ENCODE measurements at places on chromosomes 2 and 18. TPM values are rescaled to one million over a fixed set of nuclear protein-coding genes. Genes with fewer than 3 reads are reported as not detected.
A peak's percentile ranks its signal among the peaks of the same experiment; 100 is the strongest.

SLC39A10 gene
- polyA plus RNA-seq, result 21.6 TPM

SNORC gene
- polyA plus RNA-seq, result 1.9 TPM

TSGA10 gene
- 2.7 TPM for polyA plus RNA-seq

TTN gene
- polyA plus RNA-seq, result 337 TPM

SPHKAP gene
- polyA plus RNA-seq, result 41.8 TPM

INO80B gene
- 23.7 TPM for polyA plus RNA-seq

CDC42EP3 gene
- 40.1 TPM for polyA plus RNA-seq

ICOS gene
- not detected for polyA plus RNA-seq

SULT1C4 gene
- 17.3 TPM for polyA plus RNA-seq

APCDD1 gene
- 11.1 TPM for polyA plus RNA-seq

SNTG2 gene
- polyA plus RNA-seq, result not detected

SP110 gene
- polyA plus RNA-seq, result 16.3 TPM

PROC gene
- polyA plus RNA-seq, result 0.93 TPM

KIF5C gene
- polyA plus RNA-seq, result 0.96 TPM

DNA sequence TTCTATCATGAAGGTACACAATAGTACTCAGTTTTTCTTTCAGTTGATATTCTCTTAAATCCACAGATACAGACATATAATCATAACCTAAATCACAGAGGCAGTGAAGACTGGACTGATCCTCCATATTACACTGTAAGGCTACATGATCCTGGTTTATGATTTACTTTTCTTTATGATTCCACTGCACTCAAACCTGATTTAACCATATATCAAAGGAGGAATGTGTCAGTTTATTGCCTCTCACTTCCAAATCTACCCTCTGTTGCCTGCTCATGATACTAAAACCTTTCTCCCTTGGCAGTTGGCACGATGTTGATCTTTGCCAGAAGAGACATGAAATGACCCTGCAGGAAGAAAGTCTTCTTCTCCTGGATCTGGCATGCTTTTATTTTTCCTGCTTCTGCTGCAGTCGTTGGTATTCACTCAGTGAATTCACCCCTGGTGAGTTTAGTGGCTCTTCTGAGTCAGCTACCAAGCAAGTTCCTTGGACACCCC is 426.4 kb downstream of the MBD2 start:
- no peak for DNase-seq

DNA sequence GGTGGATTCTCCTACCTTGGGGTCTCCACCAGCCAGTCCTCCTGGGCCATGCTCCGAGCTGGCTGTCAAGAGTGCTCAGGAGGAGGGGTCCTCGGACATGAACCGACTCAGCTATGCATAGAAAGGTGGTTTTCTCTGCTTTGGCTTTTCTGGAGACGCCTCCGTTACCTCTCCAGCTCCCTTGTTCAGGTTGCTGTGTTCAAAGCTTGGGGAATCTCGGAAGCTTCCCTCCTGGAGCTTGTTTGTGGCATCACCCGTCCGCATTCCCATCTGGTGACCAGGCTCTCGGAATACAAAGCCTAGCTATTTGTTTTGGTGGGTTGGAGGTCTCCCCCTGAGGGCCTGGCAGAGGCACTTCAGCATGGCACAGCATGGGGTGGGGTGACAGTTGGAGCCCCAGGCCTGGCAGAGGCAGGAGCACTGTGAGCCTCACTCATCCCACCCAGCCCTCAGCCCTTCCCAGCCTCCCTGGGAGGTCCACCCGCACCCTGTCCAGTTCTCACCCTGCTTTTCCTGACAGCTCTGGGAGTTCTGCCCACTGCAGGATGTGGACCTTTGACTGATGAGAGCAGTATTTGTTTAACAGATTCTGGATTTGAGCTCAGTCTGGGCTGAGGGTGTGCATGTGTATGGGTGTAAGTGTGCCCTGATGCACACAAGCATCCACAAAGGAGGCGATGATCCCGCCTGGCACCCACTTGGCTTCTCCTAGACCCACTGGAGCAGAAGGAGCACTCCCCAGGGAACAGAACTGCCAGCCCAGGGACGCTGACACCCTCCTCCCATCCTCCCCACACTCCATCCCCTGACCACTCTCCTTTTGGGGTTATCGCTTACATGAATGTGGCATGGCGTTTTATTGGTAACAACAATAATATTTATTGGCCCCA is 107.3 kb upstream of the HS6ST1 start:
- DNase-seq, result no peak

- DNase-seq, result no peak
These were observed 118.0 kb downstream of the MREG start for GRCh38 chr2:215895330-215895729.

DNA sequence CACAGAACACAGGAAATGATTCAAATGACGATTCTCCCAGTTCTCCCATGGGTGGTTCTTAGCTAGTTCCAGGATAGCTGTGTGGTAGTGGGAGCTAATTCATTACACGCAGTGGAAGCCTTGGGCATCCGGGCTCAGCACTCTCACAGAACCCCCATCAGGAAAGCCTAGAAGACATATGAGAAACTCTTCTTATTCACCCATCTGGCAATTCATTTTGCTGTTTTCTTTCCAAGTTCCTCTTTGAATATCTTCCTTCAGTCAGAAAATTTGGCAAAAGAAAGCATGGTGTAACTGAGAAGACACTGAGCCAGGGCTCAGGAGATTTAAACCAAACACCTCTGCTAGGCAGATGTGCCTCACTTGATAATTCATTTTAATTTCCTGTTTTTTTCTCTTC is 85.2 kb upstream of the FN1 start:
- peak; percentile 33 for DNase-seq

DNA sequence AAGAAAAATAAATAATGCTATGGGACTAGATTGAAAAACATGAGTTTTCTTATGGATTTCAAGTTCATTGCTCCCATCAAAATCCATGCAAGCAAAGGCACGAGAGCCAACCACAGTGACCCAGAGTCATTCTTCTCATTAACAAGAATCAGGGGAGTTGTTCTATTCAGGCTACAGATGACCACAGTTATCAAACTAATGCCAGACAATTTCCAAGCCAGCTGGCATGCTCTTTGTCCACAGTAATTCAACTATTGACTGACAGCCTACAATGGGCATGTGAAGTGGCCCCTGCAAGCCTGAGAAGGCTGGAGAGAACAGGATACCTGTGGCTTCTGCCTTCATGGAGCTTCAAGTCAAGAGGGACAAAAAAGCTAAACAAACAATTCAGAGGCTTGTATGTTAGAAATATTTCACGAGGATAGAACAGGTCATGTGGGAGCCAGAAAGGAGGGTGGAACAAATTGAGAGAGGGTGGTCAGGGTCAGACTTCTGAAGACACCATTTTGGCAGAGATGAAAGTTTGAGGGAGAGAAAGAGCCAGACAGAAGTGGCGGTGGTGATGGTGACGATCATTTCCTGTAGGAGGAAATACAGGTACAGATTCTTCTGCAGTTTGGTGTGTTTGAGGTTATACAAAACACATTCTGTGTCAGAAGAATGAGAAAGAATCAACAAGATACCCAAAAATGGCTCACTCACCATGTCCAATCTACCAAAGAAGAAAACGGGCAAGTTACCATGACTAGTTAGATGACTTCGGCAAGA is 732.4 kb downstream of the RNF144A start:
- DNase-seq, result no peak

DNA sequence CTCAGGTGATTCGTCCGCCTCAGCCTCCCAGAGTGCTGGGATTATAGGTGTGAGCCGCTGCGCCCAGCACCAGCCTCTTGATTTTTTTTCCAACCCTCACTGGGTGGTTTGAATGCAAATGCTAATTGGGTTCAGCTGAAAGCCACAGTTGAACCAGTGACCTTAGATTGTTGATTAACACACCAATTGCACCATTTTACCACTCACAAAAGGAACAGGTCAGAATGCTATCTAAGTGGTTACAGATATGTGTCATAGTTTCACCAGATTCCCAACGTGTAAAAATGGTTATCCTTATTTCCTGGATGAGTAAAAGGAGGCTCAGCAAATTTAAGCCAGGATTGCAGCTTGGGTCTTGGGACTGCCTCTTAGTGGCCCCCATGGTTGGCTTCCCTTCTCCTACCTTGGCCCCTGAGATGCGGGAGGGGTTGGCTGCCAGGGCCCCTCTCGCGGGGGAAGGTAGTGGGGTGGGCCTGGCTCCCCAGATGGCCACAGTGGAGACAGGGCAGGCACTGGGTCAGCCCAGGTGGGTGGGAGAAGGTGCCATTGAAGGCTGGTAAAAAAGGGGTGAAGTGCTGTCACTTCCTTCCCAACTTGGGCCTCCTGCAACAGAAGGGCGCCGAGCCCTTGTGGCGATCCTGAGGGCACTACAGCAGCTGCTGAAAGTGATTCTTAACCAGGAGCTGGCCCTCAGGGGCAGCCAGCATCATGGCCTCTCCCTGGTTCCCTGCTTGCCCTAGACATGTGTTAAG is 164.9 kb upstream of the HAAO start:
- no peak for DNase-seq

- no peak for DNase-seq
These were observed 66.5 kb upstream of the CTNNA2 start for GRCh38 chr2:79446313-79446712.

- no peak for DNase-seq
These were observed 131.5 kb downstream of the PRKCE start for GRCh38 chr2:45782986-45783385.

DNA sequence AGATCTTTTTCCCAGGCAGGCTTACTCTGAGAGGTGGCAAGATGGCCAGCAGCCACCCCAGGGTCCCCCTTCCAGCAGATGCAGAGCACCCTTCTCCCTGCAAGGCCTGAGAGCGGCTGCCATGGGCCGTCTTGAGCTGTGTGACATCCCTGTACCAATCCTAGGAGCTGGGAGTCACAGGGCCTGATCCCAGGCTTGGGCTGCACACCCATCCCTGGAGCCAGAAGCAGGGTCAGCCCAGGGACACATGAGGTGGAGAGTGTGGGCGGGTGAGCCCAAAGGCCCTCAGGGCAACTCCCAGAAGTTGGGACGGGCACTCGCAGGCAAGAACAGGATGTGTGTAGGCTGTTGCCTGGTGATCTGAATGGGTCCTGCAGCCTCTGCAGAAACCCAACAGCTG is 40.5 kb downstream of the CROCC2 start:
- DNase-seq, result no peak

DNA sequence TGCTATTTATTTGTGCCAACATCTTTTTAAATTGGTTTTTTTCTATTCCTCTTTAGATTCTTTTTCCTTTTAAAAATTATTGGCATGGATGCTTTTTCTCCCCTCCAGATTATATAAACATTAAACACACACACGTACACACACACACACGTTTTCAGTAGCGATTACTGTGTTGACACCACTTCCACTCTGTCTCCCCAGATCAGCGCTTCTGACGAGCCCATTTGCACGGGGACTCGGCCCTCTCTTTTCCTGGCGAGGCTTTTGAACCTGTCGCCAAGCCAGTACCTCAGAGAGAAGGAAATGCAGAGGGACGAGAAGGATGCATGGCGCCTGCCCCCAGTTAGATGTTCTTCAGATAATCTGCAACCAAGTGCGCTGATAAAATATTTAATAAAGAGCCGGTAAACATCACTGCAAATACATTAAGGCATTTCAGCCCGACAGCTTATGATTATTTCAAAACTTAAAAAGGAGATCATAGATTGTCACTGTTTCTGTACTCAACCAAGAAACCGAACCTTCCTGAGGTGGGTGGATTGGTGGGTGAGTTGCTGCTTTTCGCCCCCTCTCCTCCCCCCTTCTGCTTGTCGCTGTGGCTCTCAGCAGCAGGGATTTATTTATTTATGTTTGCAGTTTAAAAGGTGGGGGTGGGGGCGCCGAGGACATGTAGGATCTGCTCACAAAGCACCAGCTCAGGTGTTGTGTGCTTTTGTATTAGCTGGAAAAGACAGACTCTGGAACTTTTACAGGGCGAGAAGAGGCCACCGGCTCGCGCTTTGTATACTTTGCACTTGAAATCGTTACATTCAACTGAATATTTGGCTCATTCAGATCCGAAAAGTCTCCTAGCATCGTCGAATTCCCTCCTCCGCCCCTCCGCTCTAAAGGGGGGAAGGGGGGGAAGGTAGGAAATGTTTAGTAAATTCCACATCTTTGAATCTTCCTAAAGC is 787 bp upstream of the TBR1 start:
- DNase-seq, result no peak

DNA sequence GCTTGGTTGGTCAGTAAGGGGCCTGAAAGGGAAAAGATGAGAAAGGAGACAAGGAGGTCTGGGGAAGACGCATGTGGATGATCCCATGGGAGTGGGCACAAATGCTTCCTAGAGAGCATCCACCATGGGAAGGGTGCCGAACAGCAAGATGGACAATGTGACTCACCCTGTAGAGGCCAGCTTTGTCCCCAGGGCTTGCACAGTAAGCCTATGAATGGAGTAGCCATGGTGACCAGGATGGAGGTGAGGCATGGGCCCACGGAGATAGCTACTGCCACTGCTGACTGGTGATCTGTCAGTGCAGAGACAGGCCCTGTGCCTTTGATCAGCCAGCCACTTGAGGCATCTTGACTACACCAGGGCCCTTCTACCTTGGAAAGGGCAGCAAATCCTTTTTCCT is 172.6 kb downstream of the HAUS1 start:
- no peak for DNase-seq

- no peak for DNase-seq
These were observed 143.3 kb downstream of the HDAC4 start for GRCh38 chr2:239257511-239257937.

DNA sequence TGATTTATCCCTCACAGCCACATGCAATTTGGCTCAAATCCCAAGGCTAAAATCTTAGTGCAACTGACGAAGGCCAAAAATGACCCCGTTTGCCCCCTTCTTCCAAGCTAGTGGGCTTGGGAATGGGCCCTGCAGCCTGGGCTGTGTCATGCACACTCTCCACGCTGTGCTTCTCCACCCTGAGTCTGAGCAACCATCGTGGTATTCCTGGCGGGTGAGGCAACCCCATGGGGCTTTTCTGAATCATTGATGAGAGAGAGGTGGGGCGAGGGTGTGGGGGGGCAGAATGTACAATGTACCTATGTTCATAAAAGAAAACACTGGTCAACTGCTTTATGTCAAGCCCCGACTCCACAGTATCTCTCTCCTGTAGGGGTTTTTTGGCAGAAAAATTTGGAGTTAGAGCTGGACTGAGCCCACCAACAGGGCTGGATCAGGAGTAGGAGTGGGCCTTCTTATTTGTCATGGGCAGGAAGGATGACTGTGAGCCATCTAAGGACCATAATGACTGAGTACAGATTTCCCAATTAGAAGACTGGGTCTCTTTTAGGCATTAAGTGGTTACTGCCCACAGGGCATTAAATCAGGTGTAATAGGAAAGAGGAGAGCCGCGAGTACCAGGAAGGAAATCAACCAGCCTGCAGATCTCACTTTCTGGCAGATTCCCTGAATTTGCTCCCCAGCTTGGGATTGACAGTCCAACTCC is 8.9 kb downstream of the SULT1C2 start:
- DNase-seq, result no peak

- DNase-seq, result no peak
These were observed 202.9 kb downstream of the ARL4C start for GRCh38 chr2:234293973-234294372.
